CMK (cell line): ENCODE measurements at places on chromosomes 5 and 9.

DNA sequence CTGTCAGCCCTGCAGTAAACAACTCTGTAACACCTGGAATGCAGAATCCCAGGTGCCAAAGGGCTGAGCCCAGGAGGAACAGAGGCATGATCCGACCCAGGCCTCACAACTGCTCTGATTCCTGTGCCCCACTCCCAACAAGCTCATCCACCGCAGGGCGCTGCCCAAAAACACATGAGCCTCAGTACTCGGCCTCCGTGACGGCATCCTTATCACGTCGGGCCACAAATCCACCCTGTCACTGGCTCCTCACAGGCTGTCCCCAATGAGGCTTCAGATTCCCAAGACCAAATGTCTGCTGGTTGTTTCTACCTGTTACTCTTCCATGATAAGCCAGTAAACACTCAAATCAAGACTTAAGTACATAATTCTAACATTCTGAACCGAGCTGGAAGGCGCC lies 15.2 kb downstream of the QSOX2 start:
- no peak for DNase-seq

GRCh38 chr5:68010740-68011139 lies 204.8 kb upstream of the PIK3R1 start:
- no peak for DNase-seq

DNA sequence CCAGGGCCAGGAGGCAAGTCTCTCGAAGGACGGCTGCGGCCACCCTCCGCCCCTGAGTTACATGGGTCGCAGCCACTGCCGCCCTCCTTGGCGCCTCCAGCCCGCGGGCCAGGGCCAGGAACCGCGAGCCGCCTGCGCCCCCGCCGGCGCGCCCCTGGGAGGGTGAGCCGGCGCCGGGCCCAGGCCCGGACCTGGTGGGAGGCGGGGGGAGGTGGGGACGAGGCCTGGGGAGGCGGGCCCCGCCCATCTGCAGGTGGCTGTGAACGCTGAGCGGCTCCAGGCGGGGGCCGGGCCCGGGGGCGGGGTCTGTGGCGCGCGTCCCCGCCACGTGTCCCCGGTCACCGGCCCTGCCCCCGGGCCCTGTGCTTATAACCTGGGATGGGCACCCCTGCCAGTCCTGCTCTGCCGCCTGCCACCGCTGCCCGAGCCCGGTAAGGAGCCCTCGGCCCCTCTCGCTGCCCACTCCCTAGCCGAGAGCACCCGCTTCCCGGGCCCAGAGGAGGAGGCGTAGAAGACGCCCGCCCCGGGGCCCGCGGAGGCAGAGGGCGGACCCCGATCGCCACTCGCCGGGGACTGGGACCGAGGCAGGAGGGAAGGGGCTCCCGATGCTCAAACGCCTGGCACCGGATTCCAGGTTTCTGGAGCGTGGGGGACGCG lies at the start of gene ASS1:
Gene ASS1 (plus strand): TSS at position 397 of the 657 bp plus-strand sequence. CDS start 7,268 bp downstream, outside the sequence.
- no peak for DNase-seq

- no peak for DNase-seq
Observed at GRCh38 chr9:101062686-101063085, 34.2 kb downstream of the PLPPR1 start.

DNA sequence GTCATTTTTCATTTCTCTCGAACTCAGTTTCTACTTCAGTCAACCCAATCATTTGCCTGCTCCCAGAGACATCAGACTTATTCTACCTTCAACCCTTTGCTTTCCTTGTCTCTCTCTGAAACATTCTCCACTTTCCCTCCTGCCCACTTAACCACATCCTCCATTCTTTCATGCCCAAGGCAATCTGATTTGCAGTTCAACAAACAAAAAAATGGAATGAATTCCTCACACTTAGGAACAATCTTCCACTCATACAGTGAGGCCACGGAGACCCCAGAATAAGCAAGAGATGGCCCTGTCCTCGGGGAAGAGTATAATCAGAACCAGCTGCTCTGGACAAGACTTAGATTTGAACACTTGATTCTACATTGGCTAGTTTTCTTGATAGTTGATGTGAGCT lies 180.5 kb downstream of the RFK start:
- DNase-seq = no peak

- DNase-seq = no peak
Observed at GRCh38 chr5:127306647-127307046, 16.1 kb downstream of the MEGF10 start.

GRCh38 chr5:150603491-150603890 lies 37.0 kb upstream of the SYNPO start:
- DNase-seq = no peak

GRCh38 chr9:130215341-130216119 lies 43.3 kb downstream of the NCS1 start:
- peak; percentile 54 for DNase-seq

DNA sequence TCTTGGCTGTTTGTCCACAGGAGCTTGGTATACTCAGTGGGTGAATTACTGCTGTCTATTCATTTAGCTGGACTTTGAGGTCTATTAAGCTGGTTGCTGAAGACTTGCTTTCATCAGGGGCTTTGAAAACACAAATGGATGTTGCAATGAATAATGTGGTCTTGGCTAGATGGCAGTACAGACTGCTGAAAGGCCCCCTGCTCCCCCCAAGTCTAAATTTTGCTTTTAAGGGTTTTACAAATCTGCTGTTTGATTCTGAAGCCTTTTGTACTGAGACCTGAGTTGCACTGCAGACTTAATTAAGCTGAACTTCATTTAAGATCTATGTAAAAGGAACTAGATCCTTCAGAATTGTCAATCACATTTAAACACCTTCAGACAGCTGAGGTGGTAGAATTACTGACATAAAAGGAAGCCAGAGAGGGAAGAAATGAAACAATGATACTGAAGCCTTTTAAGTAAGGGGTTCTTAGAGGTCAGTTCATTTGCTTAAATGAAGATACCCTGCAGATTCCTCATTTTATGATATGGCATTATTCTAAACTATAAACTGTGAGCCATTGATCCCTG lies 37.3 kb downstream of the KCTD16 start:
- no peak for DNase-seq

GRCh38 chr9:27151693-27152404 lies 42.8 kb downstream of the TEK start:
- no peak for DNase-seq

DNA sequence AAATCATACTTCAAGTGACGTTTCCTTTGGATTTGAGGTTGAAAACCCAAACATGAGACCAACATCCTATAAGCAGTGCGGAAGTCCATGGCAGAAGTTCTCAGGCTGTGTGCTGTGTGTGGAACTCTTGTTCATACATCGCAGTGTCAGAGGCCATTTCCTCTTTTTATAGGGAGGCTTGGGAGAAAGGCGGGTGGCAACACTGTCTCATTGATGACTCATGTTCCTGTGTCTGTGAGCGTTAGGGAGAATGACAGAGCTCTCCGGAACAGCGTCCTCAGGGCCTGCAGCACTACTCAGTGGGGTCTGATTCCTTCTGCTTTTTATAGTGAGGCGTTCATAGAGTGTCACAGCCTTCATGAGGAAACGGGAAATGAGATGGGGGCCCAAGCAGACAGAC lies 98.8 kb upstream of the BASP1 start:
- DNase-seq = peak; percentile 53

GRCh38 chr5:134949316-134949715 lies 18.4 kb upstream of the CATSPER3 start:
- no peak for DNase-seq

DNA sequence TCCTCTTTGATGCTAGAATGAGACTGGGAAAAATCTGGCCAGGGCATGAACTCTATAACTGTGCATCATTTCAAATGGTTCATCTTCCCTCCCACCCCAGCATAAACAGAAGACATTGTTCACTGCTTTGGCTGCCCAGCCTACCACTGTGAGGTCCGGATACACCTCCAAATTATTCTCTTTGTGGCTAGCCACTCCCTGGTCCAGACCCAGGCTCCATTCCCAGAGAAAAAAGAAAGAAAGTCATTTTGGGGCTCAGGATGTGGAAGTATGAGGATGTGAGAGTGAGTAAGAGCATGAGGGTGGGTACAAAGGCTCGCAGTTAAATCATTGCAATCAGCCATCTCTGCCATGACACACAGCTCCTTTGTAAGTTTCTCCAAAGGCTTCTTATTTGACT lies 559.2 kb downstream of the PSAT1 start:
- no peak for DNase-seq

- no peak for DNase-seq
Observed at GRCh38 chr9:116855881-116856662, 169.0 kb downstream of the TRIM32 start.
